ENCODE measurements at places on chromosomes 6 and 20. TPM values are rescaled to one million over a fixed set of nuclear protein-coding genes. Genes with fewer than 3 reads are reported as not detected.

GRCh38 chr20:46209930-46210671, 92.0 kb downstream of the CD40 start:
- no peak overlapping the region for H3K4me3 ChIP-seq
- H3K4me1 ChIP-seq: peaks cover 10% of the 10 kb centered on the region
- H3K36me3 ChIP-seq: no peaks in the 10 kb centered on the region

MAP7 gene
- total RNA-seq: 0.29 TPM

GRCh38 chr6:154648188-154648887, 84.9 kb upstream of the SCAF8 start:
- H3K4me3 ChIP-seq: no peak overlapping the region
- peaks cover 4% of the 10 kb centered on the region for H3K27me3 ChIP-seq
- H3K36me3 ChIP-seq: no peaks in the 10 kb centered on the region
- DNase-seq: no peak

CALHM5 gene
- not detected for total RNA-seq

CDK5RAP1 gene
- 42.0 TPM for total RNA-seq

GRCh38 chr20:5170341-5170740, 43.5 kb downstream of the CDS2 start:
- DNase-seq: no peak
- H3K27ac ChIP-seq: no peak overlapping the region
- H3K4me1 ChIP-seq: peaks cover 57% of the 10 kb centered on the region

GRCh38 chr20:39588148-39588757, 626.1 kb downstream of the DHX35 start:
- DNase-seq: no peak
- H3K4me3 ChIP-seq: no peak overlapping the region
- H3K27me3 ChIP-seq: no peaks in the 10 kb centered on the region
- no peaks in the 10 kb centered on the region for H3K36me3 ChIP-seq

NSFL1C gene
- 55.6 TPM for total RNA-seq

- H3K36me3 ChIP-seq: no peaks in the 10 kb centered on the region
- H3K27me3 ChIP-seq: no peaks in the 10 kb centered on the region
- no peak for DNase-seq
- H3K27ac ChIP-seq: no peak overlapping the region
- H3K4me3 ChIP-seq: no peak overlapping the region
Observed at GRCh38 chr6:23981923-23982322, 144.1 kb upstream of the NRSN1 start.

DNA sequence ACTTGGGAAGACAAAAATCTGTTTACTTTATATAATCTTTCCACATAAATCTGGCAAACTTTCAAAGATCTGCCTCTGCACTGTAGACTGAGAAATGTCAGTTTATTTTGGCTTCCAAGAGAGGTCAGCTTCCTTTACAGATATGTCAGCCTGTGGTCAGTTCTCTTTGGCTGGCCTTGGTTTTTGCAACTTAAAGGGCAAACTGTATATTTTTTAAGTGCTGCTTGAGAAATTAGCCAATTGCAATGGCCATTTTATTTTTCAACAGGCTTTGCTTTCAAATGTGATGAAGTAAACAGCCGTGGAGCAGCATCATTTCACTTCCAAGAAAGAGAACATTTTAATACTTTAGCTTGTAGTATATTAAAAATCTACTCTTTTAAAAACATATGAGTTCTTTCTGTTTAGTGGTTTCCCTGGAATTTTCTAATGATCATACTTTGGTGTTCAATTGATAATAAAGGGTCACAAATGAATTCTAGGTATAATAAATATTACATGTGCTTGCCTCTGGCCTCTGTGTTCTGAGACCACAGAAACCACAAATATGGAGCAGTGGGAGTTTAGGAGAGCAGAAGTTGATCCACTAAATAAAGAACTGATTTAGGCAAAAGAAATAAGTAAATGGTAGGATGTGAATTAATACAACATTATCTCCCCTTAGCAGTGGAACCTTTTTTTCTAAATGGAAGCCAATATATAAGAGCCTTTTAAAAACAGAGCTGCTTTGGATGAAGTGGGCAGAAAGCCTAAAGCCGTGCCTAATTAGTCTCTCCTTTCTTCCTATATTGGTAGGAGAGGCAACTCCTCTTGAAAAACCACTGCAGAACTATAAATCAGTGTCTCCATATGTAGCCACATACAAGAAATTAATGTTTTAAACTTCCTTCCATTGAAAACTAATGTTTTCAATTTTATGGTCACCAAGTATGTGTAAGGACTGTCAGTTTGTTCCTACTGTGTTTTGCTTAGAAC, 16.2 kb downstream of the ADGRB3 start:
- no peaks in the 10 kb centered on the region for H3K4me1 ChIP-seq
- no peaks in the 10 kb centered on the region for H3K27me3 ChIP-seq
- H3K27ac ChIP-seq: no peak overlapping the region
- H3K36me3 ChIP-seq: no peaks in the 10 kb centered on the region
- no peak for DNase-seq
- H3K4me3 ChIP-seq: no peak overlapping the region

AKAP12 gene
- total RNA-seq: 0.85 TPM

DNA sequence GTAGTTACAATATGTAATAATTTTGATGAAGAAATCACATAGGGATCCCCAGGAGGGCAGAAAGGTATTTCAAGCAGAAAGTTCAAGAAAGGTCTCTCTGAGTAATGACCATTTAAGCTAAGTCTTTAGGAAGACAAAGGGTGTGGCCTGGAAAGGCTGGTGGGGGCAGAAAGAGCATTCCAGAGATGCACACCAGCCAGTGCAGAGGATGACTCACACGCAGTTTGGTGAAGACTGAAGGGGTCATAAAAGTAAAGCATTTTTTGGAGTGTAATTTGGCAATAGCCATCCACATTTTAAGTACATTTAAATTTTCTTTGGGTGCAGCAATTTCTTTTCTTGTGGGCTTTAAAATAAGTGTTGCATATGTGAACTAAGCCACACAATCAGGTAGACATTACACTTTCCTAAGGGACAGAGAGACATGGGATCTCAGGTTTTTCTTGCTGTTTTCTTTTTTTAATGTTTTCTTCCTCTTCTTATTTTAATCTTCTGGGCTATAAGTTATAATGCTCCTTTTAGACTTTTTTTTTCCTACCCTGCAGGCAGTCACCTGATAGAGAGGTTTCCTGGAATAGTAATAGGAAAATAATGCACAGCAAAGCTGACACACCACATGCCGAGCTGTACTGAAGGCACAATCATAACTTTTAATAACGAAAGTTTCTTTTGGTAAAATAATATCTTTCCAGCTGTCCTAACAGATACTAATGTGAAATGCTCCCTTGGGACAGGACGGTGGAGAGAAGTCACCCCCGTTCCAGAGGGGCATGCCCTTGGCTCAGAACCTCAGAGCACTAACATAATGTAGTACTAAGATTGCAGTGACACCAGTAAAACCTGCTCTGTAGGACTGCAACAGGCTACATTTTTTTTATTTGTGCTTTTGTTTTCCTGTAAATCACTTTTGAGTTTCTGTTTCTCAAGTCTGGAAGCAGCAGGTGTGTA, 49.6 kb upstream of the PTPRK start:
- H3K27me3 ChIP-seq: peaks cover 18% of the 10 kb centered on the region
- no peaks in the 10 kb centered on the region for H3K36me3 ChIP-seq
- no peak for DNase-seq
- H3K27ac ChIP-seq: no peak overlapping the region
- H3K4me1 ChIP-seq: peaks cover under 1% of the 10 kb centered on the region

DNA sequence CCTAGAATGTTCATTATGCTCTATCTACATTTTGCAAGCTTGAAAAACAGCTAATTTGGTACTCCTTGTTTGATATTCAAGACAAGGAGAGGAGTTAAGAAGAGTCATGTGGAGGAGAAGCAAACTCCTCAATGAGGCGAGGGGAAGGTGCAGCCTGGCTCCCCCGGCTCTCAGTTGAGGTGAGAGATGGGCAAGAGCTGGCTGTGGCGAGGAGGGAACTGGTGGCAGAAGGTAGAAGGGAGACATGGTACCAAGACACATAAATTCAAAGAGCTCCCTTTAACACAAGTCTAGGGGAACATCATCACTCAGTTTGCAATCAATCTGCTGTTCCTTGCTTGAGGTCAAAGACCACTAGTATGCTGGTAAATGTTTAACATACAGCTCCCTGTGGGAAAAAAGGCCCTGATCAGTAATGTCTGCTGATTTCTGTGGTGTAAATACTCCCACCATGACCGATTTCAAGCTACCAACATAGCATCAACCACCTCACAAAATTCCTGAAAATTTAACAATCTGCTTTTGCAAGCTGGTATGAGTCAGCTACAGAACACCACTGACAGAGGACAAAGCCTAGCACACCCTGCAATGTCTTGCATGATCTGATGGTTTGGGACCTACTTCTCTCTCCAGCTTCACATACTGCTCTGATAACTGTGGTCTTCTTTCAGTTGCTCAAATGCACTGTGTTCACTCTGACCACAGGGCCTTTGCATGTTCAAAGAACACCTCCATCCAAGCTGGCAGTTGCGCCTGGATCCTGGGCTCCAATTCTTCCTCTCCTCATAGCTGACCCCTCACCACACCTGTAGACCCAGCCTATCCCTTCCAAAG, 516.3 kb upstream of the CHD6 start:
- H3K27me3 ChIP-seq: no peaks in the 10 kb centered on the region
- no peak overlapping the region for H3K4me3 ChIP-seq
- no peaks in the 10 kb centered on the region for H3K36me3 ChIP-seq
- H3K4me1 ChIP-seq: no peaks in the 10 kb centered on the region
- no peak for DNase-seq

FKBP1A gene
- 273 TPM for total RNA-seq

Data from activated CD8-positive, alpha-beta memory T cell treated with anti-CD3 and anti-CD28 coated beads, Interleukin-2, amount 10 ng/mL, durations not matched to agents 7 days and 5 days (primary cell).